ENCODE measurements at places on chromosomes 5 and 9.

- DNase-seq, result no peak
Measured at GRCh38 chr9:116163293-116164055, 9.9 kb downstream of the PAPPA start.

- DNase-seq, result no peak
Measured at GRCh38 chr5:57032151-57032551, 80.2 kb upstream of the MIER3 start.

DNA sequence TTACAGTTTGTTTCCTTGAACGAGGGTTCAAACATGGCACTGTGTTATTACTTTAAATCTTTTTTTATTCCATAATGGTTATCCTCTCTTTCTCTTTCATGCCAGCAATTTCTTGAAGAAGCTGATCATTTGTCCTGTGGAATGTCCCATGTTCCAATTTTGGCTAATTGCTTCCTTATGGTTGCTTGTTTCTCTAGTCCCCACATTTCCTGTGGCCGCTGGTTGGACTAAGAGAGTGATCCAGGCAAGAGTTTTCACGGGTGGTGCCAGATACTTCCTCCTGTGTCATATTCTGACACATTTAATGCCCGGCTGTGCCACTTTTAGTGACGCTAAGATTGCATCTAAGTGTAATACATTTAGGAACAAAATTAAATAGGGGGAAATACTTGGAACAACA, 83.8 kb upstream of the FAM169A start:
- DNase-seq, result no peak

- no peak for DNase-seq
Measured at GRCh38 chr9:123217128-123217654, 51.2 kb downstream of the STRBP start.

DNA sequence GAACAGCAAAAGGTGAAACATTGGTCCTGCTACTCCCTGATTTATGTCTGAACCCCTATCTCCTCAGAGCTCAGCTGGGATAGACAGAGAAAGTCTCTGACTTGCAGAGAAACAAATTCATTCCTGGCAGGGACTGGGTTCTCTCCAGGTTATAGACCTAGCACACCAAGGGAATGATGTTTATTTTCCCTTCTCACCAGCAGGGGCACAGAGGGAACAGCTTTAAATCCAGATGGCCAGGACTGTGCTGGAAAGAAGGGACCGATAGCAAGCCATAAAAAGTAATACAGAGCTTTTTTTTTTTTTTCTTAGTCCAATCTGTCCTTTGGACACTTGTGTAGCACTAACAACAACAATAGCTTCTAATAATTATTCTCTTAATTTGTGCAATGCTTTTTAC, 141.1 kb upstream of the C9orf72 start:
- DNase-seq, result no peak

GRCh38 chr9:8963885-8964284, 1164.3 kb upstream of the DMAC1 start:
- DNase-seq, result no peak

- no peak for DNase-seq
Measured at GRCh38 chr9:129406278-129407225, 214.3 kb downstream of the C9orf50 start.

DNA sequence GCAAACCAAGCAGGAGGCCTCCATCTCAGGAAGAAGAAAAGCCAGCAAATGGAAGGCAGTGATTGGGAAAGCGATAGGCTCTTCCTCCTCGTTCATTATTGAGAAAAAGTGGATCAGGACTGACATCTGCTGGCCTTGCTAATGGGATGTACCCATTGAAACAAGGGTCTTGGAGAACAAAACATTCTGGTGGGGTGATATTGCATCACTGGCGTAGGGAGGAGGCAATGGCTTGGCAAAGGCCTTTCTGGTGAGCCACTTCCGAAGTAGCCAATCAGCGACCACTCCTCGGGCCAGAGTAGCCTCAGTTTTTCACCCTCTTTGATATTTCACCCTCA, 86.7 kb upstream of the NFIB start:
- DNase-seq, result peak; percentile 81

Measured in posterior vena cava (tissue), 2 donors.